ENCODE measurements at places on chromosomes 6 and 20. TPM values are rescaled to one million over a fixed set of nuclear protein-coding genes. Genes with fewer than 3 reads are reported as not detected.
A peak's percentile ranks its signal among the peaks of the same experiment; 100 is the strongest.

PRRT1 gene
- total RNA-seq, result not detected

- DNase-seq, result no peak
Measured at GRCh38 chr6:14635934-14636591, 518.5 kb downstream of the CD83 start.

GRCh38 chr20:34200023-34200422 is 41.2 kb upstream of the ASIP start:
- DNase-seq, result no peak

- no peak for DNase-seq
Measured at GRCh38 chr20:51404297-51405060, 138.0 kb downstream of the NFATC2 start.

DNA sequence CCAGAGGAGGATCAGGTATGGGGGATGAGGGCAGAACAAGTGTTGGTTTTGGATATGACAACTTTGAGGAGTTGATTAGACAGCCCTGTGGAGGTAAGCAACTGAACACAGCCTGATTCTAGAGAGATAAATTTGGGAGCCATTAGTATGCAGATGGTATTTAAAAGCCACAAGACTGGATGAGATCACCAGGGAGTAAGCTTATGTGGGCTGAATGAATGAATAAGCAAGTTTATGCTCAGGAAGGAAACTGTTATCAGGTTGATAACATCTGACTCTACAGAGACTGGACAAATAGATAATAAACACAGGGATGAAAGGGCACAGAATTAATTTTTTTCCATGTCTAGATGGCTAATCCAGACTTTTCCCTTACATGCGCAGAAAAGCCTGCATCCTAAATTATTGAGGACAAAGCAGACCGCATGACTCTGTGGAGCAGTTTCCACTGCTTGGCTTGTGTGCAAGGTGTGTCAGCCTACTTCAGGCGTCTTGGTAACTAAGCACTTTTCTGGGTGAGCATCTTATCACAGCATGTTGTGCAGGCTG is 150.6 kb downstream of the GJA10 start:
- DNase-seq, result no peak

DNA sequence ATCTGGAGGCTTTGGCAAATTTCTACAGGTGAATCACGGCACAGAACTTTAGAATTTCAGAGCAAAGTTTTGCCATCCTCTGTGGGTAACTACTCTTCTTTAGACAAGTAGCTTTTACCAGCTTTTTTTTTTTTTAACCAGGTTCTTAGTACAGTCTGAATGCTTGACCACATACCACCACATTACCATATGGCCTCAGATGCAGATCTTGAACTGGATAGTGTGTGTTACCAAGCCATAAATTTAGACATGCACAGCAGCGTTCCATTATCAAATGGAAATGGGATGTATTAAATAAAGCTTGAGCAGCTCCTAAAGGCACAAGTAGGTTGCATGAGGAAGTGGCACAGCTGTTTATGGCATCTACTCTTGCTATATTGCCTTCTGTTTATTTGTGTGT is 38.3 kb upstream of the PRSS16 start:
- DNase-seq, result no peak

- DNase-seq, result no peak
Measured at GRCh38 chr20:41180599-41181333, 43.4 kb downstream of the PLCG1 start.

RFX6 gene
- total RNA-seq, result 1.6 TPM

SAMHD1 gene
- total RNA-seq, result 87.7 TPM

GRCh38 chr6:24127316-24127715 is 1.3 kb downstream of the NRSN1 start:
- DNase-seq, result no peak

DNA sequence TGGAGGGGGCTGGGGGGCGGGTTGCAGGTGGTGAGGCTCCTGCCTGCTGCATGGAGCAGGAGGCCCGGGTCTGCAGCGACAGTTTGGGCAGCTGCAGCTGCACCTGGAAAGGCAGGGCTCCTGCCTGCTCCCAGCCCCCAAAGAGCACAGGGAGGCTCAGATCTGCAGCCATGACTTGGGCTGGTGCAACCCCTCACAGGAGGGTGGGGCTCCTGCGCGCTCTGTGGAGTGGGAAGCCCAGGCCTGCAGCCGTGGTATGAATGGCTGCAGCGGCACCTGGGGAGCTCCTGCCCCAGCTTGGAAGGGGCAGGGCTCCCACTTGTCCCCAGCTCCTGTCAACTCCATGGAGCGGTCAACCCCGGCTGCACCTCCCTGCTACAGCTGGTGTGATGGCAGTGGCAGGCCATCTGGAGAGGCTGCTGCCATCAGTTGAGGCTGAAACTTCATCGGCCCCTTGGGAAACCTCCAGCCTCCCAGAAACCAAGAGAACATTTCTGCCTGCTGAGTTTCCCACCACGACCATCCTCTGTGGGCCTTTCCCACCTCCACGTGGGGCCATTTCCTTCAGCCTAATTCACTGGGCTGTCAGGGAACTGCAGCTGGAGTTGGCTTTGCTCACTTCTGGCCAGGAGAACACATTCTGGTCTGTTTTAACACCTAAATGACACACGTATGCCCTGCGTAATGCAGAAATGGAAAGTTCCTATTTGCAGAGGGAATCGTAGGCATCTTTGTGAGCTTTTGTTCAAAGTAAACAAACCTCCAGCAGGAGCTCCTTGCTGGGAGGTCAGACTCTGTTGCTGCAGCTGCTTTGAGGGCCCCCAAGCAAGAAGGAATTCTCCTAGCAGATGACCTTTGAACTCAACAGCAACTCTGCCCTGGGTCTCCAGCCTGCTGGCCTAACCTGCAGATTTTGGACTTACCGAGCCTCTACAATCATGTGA is 429.0 kb downstream of the PREX1 start:
- no peak for DNase-seq

DNA sequence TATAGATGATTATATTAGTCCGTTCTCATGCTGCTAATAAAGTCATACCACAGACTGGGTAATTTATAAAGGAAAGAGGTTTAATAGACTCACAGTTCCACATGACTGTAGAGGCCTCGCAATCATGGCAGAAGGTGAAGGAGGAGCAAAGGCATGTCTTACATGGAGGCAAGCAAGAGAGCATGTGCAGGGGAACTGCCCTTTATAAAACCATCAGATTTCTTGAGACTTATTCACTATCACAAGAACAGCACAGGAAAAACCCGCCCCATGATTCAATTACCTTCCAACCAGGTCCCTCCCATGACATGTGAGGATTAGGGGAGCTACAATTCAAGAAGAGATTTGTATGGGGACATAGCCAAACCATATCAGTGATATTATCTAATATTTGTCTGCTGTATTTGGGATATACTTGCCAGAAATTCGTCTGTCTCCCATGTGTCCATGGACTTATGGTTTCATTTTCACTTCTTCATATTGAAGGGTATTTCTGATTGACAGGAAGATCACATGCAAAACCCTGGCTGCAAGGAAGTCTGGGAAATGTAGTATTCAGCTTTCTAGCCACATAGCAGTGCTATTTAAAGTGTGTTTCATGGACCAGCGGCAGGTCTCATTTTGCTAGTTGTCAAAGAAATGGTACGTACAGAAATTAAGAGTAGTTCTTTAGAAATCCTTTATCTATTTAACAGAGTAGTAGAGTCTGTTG is 50.5 kb upstream of the PAK5 start:
- no peak for DNase-seq

DNA sequence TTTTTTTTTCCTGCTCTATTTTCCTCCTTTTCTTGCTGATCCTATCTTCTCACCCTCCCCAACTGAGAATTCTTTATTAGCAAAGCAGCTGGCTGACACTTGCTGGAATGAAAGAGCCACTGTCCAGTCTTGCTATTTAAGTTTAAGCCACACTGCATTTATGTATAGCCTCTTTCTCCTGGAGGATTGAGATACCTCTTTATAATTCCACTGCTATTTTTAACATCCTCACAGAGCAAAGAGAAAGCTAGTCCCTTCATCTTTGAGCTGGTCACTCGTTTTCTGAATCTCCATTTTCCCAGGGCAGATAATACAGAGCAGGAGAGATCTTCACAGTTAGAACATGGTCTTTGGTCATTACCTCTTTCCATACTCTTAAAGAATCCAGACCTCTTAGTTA is 36.0 kb upstream of the EEF1A1 start:
- DNase-seq, result no peak

DNA sequence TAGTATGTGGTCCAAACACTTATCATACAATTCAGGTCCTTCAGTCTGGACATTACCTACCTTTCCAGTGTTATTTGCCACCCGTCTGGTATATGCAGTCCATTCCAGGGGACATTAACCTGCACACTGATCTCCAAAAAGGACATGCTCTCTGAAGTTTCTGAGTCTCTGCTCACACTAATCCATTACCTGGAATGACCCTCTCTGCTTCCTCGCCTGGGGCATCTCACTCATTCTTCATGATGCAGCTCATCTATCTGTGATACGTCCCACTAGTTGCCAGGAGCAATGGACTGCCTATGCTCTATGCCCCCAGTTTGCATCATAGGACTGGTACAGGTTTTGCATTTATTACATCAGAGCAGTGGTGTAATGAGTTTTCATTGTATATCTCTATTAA is 5.9 kb upstream of the TUBB2B start:
- no peak for DNase-seq

- no peak for DNase-seq
Measured at GRCh38 chr6:10315658-10316372, 99.1 kb downstream of the TFAP2A start.

GRCh38 chr6:127533736-127534135 is 14.6 kb upstream of the MTCL3 start:
- no peak for DNase-seq

GRCh38 chr6:156928972-156929371 is 151.8 kb downstream of the ARID1B start:
- DNase-seq, result no peak

MYB gene
- total RNA-seq, result not detected

MCCD1 gene
- not detected for total RNA-seq

DNA sequence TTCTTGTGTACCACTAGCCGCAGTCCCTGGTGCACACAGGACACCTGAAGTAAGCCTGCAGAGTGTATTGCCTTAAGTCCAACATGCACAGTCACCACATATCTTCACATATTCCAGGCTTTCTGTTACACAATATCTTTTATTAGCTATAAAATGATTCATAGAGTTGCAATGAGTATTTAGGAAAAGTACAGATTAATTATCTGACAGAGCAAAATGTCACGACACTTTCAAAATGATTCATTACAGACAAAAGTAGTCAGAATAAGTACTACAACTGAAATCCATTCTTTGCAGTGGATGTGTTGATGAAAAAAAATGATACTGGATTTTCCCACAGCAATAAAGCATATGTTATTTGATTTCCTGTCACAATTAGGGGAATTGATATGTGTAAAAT is 199.5 kb upstream of the ASCC3 start:
- DNase-seq, result no peak

GRCh38 chr6:37371154-37372083 is 17.6 kb downstream of the RNF8 start:
- no peak for DNase-seq

SPACA1 gene
- not detected for total RNA-seq

- DNase-seq, result peak; percentile 66
Measured at GRCh38 chr6:125114248-125114858, 39.2 kb upstream of the TPD52L1 start.

SLA2 gene
- total RNA-seq, result not detected

FOXS1 gene
- total RNA-seq, result not detected

DNA sequence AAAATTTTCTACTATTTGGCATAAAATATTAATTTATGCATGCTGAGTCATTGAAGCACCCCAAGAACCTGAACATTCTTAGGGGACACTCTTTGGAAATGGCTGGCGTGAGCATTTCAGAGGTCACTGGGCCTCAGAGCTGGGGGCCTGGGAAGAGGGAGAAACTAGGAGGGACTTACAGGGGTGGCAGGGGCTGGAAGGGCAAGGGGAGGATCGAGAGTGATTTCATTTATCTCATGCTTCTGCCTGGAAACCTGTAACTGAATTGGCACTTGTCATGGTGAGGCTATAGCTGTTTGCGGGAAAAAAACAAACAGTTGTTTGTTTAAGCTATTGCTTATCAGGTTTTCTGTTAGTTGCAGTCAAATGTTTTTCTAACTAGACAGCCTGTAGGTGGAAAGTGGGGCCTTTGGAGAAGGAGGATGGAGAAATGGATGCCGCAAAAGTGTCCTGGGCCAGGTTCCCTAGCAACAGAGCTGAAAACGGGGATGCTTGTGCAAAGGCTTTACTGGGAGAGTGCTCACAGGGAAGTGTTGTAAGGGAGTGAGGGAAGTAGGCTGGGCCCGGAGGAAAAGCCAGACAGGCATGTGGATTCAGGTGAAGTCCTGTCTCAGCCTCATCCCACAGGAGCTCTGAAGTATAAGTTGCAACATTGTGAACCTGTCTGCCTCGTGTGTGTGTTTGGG is 36.4 kb upstream of the KAT14 start:
- DNase-seq, result no peak

SLC25A27 gene
- total RNA-seq, result 36.8 TPM

- no peak for DNase-seq
Measured at GRCh38 chr6:152161501-152161900, 354.0 kb downstream of the ESR1 start.

ENPP3 gene
- 0.26 TPM for total RNA-seq

DNA sequence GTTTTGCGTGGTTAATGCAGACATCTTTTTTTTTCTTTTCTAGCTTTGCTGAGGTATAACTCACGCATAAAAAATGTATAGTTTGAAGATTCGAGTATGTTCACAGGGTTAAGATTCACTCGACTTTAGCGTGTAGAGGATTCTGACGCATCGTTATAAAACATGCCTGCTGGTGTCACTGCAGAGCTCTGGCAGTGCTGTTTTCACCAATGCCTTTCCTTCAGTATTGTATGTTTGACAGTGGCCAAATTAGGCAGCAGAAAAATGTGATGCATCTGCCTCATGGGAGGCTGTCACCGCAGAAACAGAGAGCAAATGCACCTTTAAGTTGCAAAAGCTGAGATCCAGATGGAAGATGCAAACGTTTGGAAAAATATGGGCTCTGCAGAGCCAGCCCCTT is 18.0 kb upstream of the SIRPB2 start:
- no peak for DNase-seq

DNA sequence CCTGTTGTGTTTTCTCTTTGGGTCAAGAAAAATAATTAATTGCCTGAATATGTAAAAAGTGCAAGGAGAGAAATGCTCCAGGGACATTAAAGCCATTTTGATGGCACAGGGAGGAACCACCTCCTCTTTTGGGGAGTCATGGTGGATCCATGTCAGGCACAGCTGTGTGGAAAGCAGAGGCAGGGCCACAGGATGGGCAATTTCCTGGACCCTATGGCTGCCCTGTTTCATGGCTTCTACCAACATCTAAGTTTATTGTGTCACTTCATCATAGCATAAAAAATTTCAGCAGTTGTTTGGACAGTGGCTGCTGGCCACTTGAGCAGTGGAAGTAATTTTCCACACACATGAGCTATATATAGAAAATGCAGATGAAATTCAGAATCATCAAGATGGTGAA is 238.2 kb downstream of the SYNE1 start:
- no peak for DNase-seq

RALGAPB gene
- total RNA-seq, result 24.4 TPM

GRCh38 chr20:56945057-56945456 is 316.0 kb downstream of the TFAP2C start:
- peak; percentile 34 for DNase-seq

DNA sequence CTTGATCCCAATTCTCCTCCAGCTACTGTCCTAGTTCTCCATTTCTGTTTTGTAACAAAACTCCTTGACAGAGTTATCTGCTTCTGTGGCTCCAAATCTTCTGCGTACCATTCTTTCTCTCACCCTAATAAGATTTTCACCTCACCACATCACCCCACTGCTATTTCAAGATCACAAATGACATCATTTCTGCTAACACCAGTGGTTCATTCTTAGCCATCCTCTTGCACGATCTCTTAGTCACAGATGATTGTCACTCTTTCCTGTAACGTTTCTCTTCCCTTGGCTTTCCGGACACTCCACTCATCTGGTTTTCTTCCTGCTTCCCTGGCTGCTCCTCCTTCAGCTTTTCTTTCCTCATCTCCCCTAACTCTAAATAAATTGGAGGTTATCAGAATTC is 56.8 kb upstream of the FABP7 start:
- no peak for DNase-seq

Measured in body of pancreas (tissue), 4 donors.